ENCODE measurements at places on chromosomes 6 and 20.
A peak's percentile ranks its signal among the peaks of the same experiment; 100 is the strongest.

DNA sequence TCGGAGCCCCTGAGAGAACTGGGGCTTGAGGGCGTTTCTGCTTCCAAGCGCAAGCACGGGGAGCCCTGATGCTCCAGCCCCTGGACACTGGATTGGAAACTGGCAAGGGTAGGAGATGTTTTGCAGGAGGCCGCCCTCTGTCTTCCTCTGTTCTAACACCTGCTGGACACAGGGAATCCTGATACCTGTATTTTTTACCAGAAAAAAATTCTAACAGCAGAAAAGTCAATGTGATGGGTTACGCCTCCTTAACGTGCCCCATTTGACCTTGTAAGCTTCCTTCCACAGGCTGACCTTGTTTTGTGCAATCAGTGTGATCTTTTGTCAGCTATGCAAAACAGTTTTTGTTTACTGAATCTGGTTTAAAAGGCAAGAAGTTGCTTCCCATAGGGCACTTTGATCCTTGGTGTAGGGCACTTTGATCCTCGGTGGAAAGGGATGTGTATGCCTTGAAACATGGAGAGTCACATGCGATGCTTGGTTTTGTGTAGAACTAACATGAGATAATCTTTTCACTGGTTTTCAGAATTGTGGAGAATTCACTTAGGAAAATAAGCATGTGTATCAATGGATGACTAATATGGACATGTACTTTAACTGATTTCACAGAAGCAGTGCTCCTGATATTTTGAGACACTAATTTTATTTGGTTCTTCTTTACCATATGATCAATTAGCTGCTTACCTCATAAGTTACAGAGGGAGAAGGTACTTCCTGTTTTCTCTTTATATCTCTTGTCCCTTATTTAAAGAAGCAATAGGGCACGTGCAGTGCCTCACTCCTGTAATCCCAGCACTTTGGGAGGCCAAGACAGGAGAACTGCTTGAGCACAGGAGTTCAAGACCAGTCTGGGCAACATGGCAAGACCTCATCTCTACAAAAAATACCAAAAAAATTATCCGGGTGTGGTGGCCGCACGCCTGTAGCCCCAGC is 59.9 kb upstream of the MAP3K4 start:
- no peak for DNase-seq

- no peak for DNase-seq
Observed at GRCh38 chr20:39136798-39137197, 174.7 kb downstream of the DHX35 start.

GRCh38 chr20:44746367-44747165 is 901 bp downstream of the KCNK15 start:
- no peak for DNase-seq

- DNase-seq, result no peak
Observed at GRCh38 chr6:136991646-136992045, 53.1 kb downstream of the IL20RA start.

GRCh38 chr6:37525460-37526357 is 26.0 kb upstream of the CCDC167 start:
- DNase-seq, result peak; percentile 38

GRCh38 chr6:154736618-154737259 is 3.5 kb downstream of the SCAF8 start:
- DNase-seq, result no peak

- no peak for DNase-seq
Observed at GRCh38 chr6:57135885-57136284, 36.2 kb upstream of the BAG2 start.

DNA sequence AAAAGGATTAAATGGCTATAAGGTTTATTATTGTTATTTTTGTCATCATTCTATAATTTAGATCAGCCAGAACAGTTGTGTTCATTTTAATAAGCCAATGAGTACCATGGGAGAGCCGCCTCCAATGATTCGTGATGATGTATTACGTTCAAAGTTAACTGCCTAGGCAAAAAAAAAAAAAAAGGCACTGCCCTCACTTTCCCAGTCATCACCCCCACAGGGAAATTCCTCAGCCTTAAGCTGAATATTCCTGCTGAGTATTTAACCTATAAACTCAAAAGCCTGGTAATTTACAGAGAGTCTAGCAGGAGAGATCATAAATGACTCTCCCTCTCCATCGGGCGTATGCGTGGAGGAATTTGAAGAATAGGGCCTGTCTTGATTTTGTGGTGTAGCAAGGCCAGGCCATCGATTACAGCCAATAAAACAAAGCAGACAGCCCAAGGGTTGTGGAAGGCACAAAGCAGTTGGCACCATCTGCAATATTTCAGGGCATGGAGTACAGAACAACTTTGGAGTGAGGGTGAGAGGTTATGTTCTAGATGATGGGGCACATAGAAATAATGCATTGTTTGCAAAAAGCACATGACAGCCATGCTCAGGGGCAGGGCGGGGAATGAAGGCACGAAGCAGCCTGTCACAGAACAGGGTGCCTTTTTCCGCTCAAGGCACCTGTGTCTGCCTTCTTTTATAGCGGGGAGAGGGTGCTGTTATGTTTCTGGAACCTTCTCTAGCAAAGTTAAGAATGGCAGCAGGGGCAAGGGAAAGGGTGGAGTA is 138.2 kb upstream of the DTNBP1 start:
- no peak for DNase-seq

- DNase-seq, result peak; percentile 20
Observed at GRCh38 chr6:113642714-113643406, 214.3 kb upstream of the MARCKS start.

- no peak for DNase-seq
Observed at GRCh38 chr6:80250391-80250997, 144.0 kb downstream of the BCKDHB start.

- DNase-seq, result no peak
Observed at GRCh38 chr6:41503827-41504465, 42.2 kb upstream of the FOXP4 start.

DNA sequence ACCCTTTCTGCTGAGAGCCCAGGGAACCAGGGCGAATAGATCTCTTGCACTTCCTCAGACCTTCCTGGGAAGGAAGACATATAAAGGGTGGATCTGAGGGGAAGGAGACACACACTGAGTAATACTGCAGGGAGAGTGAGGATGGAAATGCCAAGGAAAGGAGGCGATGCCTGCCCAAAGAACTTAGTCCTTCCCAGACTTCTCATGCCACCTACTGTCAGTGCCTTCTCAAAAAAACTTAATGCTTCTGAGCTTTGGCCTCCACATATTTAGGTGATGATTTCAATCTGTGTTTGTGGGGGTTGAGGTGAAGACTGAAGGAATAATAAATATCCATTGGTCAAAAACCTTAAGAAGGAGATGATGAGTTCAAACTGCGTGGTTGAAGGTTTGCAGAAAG is 9.7 kb downstream of the BTN3A1 start:
- no peak for DNase-seq

DNA sequence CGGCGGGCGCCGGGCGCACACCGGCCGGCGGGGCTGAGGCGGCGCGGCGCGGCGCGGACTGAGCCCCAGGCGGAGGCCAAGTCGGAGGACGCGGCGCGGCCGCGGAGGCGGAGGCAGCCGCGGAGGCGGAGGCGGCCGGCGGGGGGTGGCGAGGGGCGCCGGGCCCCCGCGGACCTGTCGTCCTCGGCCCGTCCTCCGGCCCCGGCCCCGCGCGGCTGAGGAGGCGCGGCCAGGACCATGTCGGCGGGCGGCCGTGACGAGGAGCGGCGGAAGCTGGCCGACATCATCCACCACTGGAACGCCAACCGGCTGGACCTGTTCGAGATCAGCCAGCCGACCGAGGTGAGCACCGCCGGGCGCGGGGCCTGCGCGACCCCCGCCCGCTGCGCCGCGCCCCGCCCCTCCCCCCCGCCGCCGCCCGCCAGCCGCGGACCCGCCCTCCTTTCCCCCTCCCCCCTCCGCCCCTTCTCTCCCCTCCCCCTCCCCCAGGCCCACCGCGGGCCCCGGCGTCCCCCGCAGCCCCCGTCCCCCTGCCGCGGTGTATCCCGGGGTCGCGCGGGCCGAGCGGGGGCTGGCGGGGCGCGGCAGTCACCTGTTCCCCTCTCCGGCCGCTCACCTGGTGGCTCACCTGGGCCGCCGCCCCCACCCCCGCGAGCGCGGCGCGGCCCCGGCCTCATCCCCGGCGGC is at the start of gene AFDN:
Gene AFDN (plus strand): TSS at position 16 of the 687 bp plus-strand sequence. CDS start 222 bp downstream, at position 238.
- no peak for DNase-seq

DNA sequence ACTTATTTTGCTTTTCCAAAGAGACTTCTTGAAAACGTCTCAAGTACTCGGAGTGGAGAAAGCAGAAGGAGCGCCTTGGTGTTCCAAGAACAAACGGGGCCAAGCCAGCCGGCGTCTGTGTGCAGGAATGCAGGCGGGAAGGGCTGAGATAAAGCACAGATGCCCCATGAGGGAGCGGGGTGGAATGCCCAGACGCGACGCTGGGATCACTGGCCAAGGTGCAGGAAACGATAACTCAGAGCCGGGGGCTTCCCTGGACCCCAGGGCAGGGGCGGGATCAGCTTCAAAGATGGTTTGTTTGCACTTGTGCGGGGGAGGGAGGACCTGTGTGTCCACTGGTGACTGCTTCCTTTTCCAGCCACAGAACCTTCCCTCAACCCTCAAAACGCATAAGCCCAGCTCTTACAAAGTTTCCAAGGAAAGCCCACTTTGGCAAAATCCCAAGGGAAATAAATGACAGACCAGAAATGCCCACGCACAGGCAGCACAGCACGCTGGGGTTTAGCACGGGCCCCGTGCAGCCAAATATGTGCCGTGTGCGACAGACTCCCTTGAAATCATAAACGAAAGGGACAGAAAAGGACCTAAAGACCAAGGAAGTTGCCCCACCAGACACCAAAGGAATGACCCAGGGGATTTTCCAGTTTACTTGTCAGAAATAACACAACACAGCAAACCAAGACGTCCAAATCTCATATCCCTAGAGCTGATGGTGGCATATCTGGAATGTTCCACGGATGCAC is 113.9 kb downstream of the NFATC2 start:
- DNase-seq, result no peak

DNA sequence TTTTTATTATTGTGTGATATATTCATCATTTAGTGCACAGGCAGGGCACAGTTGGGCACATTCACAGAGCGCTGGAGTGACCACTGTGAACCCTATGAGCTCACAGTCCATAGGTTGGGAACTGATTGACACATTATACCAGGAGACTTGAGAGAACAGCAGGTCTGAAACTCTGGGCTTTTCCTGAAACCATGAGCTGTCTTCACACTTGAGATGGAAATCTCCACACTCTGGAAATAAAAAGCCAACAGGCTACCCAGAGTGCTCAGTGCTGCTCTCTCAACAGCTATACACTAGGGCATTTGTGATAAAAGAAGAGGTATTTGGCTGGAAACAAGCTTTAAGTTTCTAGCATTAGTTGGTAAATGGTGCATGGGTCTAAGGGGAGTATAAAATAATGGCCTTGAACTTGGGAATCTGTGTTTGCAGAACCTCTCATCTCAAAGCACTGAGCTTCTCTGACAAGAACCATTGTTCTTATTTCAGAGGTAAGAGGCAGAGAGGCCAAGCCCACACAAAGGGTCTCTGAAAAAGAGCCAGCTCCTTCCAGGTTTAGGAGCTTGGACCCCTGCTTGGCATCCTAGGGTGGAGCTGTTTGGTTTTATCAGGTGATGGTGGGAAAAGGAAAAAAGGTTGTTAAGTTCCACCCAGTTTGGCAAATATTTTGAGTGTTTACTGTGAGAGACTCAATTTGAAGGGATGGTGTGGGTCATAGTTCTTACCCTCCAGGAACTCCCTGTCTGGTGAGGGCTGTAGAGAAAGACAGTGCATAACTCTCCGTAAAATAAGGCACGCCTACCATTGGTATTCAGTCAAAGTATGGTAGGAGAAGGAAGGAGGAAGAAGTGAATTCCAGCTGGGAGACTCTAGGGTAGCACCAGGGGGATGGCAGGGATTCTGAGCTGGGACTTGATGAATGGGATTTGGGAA is 14.5 kb downstream of the CHMP4B start:
- no peak for DNase-seq

DNA sequence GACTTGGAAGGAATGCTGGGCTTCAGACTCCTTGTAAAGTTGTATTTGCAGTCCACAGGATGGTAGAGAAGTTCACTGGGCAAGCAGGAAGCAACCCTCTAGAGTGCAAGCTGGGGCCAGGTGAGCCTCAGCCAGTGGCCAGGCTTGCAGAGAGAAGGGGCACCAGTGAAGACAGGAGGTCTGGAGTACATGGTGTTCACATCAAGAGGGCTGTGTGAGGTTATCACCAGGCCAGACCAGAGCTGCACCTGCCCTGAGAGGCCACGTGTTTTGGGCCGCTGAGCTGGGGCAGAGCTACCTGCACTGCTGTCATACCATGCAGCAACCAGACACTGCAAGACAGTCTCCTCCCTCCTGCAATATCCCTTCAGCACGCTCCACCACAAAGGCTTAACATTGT is 79.0 kb downstream of the SH3BGRL2 start:
- DNase-seq, result no peak

DNA sequence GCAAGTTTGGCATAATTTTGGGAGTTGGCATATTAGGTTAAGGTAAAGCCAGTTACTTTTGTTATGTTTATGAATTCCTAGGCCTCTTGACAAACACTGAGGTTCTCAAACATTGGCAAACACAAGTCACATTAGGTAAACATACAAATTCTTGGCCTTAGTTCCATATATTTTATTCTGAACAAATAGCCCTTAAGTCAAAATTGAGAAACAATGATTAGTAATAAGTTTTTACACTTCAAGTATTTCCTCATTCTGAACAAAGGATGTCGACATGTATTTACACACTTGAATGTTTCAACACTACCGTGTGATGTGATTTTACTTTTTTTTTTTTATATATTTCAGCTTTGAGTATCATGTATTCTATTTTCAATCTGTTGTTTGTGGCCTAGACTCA is 3.8 kb upstream of the ECHDC1 start:
- peak; percentile 89 for DNase-seq

DNA sequence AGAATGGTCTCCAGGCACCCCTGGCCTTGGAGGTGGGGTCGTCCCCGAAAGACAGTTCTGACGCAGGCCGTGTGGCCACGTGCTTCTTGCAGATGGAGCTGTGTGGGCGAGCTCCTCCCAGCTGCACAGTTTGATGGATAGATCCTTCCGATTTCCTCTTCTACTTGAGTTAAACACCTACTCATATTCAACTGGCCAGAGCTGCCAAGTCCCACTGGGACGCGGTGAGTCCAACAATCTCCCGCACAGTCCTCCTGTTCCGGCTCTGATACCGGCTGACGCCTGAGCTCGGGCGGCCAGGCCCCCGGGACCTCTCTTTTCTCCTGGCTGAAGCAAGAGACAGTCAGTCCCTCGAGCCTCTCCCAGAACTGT is 57.9 kb upstream of the DACT2 start:
- no peak for DNase-seq

- peak; percentile 67 for DNase-seq
Observed at GRCh38 chr6:85364344-85364743, 85.5 kb upstream of the NT5E start.

- no peak for DNase-seq
Observed at GRCh38 chr20:37856932-37857660, 45.8 kb upstream of the VSTM2L start.

Data from MCF 10A (cell line).